ENCODE measurements at places on chromosomes 3 and 15.

- no peak for DNase-seq
These were observed 304.3 kb downstream of the ZIC1 start for GRCh38 chr3:147713234-147714133.

DNA sequence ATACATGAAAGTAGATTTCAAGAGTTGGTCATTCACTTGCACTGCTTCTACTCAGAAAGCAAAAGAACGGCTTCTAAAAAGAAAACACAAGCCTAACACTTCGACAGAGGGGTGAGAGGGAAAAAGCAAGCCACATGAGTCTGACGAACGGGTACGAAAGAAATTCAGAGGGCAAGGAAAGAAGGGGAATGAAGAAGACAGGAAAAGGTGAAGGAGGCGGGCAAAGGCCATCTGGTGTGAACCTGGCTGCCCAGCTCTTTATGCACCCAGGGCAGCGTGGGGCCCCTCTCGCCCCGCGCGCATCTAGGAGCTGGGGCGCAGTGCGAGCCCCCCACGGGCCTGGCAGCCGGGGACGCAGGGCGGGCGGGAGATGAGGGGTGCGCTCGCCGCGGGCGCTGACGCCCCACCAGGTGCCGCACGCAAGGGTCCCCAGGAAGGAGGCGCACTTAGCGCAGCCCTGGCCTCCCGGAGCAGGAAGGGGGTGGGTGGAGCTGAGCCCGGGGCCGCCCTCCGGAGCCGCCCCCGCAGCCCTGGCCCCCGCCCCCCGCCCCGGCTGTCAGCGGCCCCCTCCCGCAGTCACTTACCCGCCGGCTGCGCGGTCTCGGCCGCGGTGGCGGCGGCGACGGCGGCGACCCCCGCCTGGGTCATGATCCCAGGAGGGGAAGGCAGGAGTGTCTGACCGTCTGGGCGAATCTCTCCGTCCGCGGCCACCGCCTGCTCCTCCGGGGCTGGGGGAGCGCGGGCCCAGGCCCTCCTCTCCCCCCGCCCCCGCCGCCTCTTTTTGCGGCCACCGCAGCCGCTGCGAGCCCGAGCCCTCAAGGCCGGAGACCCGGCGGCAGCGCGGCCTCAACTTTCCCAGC lies at the start of gene USF3:
TSS of gene USF3 (minus strand) at position 857 of the 860 bp plus-strand sequence. CDS start 21,764 bp downstream, outside the sequence.
- peak; percentile 64 for DNase-seq

GRCh38 chr3:150920236-150920635 lies 15.0 kb upstream of the MINDY4B start:
- DNase-seq: no peak

DNA sequence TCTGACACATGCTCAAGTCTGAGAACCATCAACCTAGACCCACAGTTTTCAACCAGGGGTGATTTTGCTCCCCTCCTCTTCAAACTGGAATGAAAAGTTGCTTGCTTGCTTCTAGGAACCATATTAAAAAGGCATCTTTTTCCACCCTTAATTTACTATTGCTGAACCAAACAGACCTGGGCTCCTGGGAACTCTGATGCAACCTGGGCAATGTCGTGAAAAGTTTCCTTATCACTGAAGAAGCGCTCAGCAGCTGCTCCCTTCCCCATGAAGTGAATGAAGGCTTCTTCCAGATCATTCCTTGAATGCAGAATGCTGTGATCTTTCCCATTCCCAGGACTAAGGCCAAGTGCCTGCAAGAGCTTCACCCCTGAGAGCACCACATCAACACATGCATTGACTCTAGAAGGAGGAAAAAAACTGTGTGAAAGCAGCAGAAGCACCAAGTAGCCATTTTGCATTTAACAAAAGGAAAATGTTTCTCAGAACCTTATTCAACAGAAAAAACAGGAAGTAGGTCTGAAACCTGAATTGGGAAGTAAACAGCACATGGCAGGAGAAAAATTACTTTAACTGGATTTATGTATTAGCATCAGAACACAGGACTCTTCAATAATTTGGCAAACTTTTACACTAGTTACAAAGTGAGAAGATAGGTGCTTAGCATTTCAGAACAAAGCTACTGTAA lies 8.7 kb downstream of the ADPGK start:
- no peak for DNase-seq

DNA sequence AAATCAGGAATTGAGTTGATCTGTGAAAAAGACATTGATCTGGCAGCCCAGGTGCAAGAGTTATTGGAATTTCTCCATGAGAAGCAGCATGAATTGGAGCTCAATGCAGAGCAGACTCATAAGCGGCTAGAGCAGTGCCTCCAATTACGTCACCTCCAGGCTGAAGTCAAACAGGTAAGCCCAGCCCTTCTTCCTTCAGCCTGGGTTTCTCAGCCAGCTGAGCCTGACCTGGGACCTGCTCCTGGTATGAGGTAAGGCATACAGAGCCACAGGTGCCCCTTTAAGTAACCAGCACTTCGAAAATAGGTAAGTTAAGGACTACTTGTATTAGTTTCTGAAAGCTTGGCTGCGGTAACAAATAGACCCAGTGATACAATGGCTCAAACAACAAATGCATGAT lies 307.4 kb upstream of the UMPS start:
- DNase-seq: no peak

GRCh38 chr3:7371693-7372572 lies 511.0 kb downstream of the GRM7 start:
- DNase-seq: no peak

DNA sequence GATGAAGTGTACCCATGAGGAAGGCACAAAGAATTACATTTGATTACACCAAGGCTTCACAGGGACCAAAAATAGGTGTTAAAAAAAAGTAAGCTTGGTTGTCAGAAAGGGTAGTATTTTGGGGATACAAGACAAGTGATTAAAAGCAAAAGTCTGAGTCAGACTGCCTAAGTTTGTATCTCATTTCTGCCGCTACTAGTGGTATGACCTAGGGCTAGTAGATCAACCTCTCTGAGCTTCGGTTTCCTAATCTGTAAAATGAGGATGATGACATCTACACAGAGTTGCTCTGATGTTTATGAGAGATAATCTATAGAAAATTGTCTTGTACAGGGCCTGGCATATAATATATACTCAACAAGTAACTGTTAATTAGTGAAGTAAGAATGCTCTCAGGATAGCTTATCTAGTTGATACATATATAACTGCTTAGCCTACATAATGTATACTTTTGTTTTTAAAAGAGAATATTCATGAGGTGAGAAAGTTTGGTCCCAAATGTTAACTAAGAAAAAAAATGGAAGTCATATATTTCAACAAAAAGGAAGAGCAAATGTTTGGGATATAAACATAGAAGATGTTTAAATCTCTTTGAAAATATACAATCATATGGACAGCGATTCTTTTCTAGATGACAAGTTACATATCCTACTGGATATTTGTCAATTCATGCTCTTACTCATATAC lies 163.0 kb upstream of the SLC2A2 start:
- DNase-seq: no peak
